HepG2 (cell line): ENCODE measurements at places on chromosomes 2 and 18. TPM values are rescaled to one million over a fixed set of nuclear protein-coding genes. Genes with fewer than 3 reads are reported as not detected.

Gene UNC80
- polyA plus RNA-seq, result not detected in 2 replicates

Gene STPG4
- 0.11 and 0.20 TPM in 2 replicates for polyA plus RNA-seq

Gene GULP1
- 0.05 and 0.15 TPM in 2 replicates for polyA plus RNA-seq

Gene AQP12B
- polyA plus RNA-seq, result not detected in 2 replicates

Gene SERPINB13
- not detected in 2 replicates for polyA plus RNA-seq

Gene TNFRSF11A
- 6.4 and 8.2 TPM in 2 replicates for polyA plus RNA-seq

Gene GPAT2
- not detected in 2 replicates for polyA plus RNA-seq

Gene PLGLB2
- polyA plus RNA-seq, result 0.25 and 0.33 TPM in 2 replicates

Gene PSMA8
- polyA plus RNA-seq, result not detected in 2 replicates

Gene SMC6
- 15.2 and 18.9 TPM in 2 replicates for polyA plus RNA-seq

Gene POMC
- polyA plus RNA-seq, result not detected in 2 replicates

Gene TMEM214
- 132 and 137 TPM in 2 replicates for polyA plus RNA-seq

Gene GALNT13
- polyA plus RNA-seq, result 1.3 TPM in 2 replicates

Gene FBLN7
- polyA plus RNA-seq, result 2.3 and 2.4 TPM in 2 replicates

Gene PAX3
- 0.07 TPM in 1 of 2 replicates, not detected in the other for polyA plus RNA-seq

Gene DSC2
- polyA plus RNA-seq, result 7.2 and 7.9 TPM in 2 replicates

Gene DNAJC5G
- 0.05 and 0.07 TPM in 2 replicates for polyA plus RNA-seq

Gene DYSF
- 2.4 and 4.5 TPM in 2 replicates for polyA plus RNA-seq

Gene RPRM
- polyA plus RNA-seq, result not detected in 2 replicates

Gene ALLC
- polyA plus RNA-seq, result 0.04 and 0.08 TPM in 2 replicates

Gene EN1
- not detected in 2 replicates for polyA plus RNA-seq

Gene COBLL1
- 24.8 and 32.6 TPM in 2 replicates for polyA plus RNA-seq

Gene FAM228A
- polyA plus RNA-seq, result not detected in 2 replicates

Gene TMEM37
- polyA plus RNA-seq, result 115 and 141 TPM in 2 replicates

Gene TRIM43
- not detected in 2 replicates for polyA plus RNA-seq

Gene ZBTB7C
- 0.01 TPM in 1 of 2 replicates, not detected in the other for polyA plus RNA-seq

Gene ARHGAP15
- 0.04 TPM in 1 of 2 replicates, not detected in the other for polyA plus RNA-seq

Gene NMUR1
- polyA plus RNA-seq, result not detected in 2 replicates

Gene MBP
- polyA plus RNA-seq, result 8.5 and 10.9 TPM in 2 replicates

Gene WDSUB1
- 9.6 and 10.1 TPM in 2 replicates for polyA plus RNA-seq

Gene ANO7
- 4.1 and 4.9 TPM in 2 replicates for polyA plus RNA-seq
